Mucosa of gallbladder (tissue), 1 donor: ENCODE measurements at places on chromosomes 11 and 22.

GRCh38 chr11:73317803-73318202, 9.7 kb downstream of the ARHGEF17 start:
- DNase-seq, result no peak

GRCh38 chr11:64894070-64894811, 15.8 kb upstream of the EHD1 start:
- peak; percentile 83 for DNase-seq

- no peak for DNase-seq
Observed at GRCh38 chr22:39306456-39307361, 12.7 kb downstream of the RPL3 start.

- no peak for DNase-seq
Observed at GRCh38 chr11:79616392-79616851, 175.6 kb upstream of the TENM4 start.

DNA sequence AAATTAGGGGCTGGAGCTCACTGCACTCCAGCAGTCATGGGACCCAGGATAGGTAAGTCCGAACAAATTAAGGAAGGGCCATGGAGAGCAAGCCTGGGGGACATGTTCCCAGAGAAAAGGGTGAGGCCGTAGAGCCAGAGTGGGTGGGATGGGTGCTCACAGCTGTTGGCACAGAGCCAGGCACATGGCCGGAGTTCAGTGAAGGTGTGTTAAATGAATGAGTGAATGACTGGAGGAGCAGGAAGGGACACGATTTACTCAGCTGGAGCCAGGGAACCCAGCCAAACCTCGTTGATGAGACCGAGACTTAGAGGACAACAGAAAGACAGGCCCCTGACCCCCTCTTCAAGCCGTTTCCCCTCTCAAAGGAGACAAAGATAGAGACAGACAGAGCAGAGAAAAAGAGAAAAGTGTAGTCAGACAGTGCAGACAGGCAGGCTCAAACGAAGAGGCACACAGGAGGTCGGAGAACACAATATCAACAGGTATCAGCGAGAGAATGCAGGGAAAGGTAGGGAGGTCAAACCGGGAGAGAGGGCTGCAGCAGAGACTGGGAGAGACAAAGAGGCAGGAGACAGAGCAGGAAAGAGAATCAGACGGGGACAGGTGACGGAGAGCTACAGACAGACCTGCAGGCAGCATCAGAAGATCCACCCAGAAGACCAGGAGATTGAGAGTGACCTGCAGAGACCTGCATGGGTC, 590 bp downstream of the SLCO2B1 start:
- no peak for DNase-seq

DNA sequence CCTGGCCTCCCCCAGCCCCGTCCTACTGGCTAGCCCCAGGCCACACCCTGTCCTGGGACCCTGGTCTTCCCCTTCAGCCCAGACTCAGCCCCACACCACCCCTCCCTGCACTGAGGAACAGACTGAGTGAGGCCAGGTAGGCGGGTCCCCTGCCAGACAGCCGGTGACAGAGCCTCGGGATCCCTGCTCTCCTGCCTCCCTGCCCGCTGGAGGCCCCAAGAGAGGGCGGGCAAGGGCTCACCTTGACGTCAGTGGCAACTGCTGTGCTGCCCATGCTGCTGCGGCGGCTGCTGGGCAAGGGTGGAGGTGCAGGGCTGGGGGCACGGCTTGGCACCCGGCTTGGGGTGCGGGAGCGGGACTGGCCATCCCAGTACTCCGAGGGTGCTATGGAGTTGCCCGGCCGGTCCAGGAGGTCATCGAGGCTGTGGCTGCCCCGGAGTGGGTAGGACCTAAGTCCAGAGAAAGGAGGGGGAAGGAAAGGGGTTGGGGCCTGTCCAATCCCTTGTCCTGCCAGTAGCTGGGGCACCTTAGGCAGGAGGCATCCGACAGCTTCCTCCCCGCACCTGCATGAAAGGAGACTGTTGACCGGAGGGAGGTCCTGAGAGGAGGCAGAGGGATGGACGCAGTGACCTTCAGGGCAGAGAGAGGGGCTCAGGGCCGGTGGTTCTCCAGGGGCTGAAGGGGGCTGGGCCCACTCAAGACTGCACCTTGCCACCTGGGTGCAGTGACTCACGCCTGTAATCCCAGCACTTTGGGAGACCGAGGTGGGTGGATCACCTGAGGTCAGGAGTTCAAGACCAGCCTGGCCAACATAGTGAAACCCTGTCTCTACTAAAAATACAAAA, 2.2 kb upstream of the SLC16A8 start:
- DNase-seq, result no peak

GRCh38 chr22:39908737-39909136, 7.9 kb downstream of the GRAP2 start:
- no peak for DNase-seq

GRCh38 chr11:2208691-2209369, 37.2 kb upstream of the TH start:
- peak; percentile 19 for DNase-seq

DNA sequence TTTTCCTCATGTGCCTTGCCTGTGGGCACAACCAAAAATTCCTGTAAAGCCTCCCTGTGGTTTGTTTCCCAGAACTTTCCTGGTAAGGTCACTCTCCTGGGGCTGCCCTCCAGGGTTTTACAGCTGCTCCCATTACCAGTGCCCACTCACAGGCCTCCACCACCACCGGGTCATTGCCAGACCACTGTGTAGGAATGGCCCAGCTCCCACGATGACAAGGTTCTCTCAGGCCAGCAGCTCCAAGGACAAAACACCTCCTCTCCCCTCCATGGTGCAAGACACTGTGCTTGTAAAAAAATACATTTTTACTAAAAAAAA, 96.1 kb upstream of the AKIP1 start:
- no peak for DNase-seq

DNA sequence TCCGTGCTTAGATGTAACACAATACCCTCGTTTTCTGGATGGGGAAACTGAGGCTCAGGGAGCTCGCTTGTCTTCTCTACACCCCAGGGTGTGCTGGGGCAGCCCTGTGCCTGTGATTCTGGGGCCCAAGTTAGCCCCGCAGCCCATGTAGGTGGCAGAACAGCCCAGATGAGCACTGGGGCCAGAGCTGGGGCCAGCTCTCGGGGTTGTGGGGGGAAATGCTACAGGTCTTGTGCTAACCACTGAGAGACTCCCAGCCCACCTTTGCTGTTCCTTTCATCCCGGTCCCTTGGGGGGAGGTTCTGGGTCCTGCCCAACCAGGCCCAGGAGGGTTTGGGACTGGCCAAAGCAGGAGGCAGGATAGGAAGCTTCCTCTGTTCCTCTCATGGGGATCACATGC, 13.5 kb downstream of the MYEOV start:
- no peak for DNase-seq

DNA sequence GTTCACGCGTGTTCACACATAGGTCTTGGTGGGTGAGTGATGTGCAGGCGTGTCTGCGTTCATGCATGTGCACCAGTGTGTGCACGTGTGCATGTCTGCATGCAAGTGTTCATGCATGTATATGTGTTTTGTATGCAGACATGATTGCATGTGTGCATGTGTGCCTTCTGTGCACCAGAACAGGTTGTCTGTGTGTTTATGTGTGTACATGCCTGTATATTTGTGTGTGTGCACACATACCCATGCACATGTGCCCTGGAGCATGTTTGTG, 4.9 kb downstream of the ZDHHC8 start:
- DNase-seq, result no peak

DNA sequence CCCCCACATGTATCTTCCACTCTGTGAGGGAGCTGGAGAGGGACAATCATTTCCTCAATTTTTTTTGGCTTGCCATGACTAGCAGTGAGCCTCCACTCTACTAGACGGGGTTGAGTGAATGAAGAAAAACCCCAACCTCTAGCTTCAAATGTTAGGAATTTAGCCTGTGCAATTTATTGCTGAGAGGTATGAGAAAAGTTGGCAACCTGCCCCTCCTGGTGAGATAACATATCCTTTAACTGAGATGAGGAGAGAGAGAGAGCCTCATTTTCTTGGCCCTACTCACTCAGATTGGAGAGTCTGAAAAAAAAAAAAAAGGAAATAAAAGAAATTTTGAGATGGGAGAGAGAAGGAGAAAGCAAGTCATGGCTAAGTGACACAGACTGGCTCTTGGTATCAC, 218.2 kb upstream of the CARD18 start:
- DNase-seq, result no peak

GRCh38 chr22:36079041-36079440, 50.4 kb upstream of the RBFOX2 start:
- no peak for DNase-seq

DNA sequence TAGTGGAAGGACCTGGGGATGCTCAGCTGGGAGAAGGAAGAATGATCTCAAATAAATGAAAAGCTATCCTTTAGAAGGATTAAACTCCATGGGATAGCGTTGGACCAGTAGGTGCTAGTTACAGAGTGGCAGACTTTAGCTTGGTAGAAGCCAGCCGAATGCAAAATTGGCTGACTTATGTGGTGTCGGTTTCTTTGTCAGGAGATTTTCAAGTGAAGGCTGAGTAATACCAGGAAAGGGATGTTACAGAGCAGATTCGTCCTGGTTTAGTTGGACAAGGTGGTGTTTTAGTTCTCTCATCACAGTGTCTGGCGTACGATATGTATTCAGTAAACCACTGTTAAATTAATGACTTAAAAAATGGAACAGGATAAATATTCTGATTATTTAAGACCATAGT, 26.0 kb downstream of the FDX1 start:
- no peak for DNase-seq

DNA sequence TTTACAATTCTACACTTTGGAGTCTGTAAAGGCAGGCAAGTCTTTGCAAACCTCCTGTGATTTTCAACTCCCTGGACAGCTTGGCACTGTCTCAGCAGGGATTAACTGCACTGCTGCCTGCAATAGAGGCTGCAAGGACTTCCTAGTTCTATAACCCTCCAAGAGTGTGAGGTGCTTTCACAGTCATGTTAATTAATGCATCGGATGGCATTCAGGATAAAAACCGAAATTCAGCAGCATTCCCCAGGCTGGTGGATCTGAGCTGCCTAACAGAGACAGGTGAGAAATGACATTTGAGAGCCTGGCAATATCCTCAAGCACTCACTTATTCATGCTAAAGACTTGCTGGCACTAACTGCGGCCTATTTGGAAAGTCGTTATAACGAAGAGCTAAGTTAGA, 85.0 kb downstream of the LARGE1 start:
- DNase-seq, result no peak

- no peak for DNase-seq
Observed at GRCh38 chr11:16098526-16099205, 257.7 kb downstream of the SOX6 start.

- no peak for DNase-seq
Observed at GRCh38 chr11:65440831-65441499, 18.4 kb downstream of the NEAT1 start.

DNA sequence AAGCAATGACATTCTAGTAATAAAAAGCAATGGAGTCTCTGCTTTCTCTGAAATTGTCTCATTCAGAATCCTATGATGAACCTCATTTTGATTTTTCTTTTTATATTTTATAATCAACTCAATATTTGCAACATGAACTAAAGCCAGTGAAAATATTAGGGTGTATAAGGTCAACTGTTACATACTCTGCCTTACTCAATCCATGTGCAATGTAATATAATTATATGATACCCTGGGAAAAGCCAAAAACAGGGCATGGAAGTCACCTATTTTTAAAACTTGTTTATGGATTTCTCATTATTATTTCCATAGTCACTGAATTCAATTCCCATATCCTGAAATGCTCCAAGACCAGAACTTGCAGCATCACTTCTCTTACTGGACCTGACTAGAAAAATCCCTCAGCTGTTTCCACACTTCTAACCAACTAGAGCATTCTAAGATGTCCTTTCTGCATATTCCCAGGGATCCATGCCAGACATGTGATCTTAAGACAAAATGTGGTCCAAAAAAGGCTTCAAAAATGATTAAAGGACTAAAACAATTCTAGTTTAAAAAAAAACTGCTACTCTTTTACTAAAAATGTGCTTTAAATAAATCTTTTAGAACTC, 97.3 kb downstream of the GUCY1A2 start:
- DNase-seq, result no peak

DNA sequence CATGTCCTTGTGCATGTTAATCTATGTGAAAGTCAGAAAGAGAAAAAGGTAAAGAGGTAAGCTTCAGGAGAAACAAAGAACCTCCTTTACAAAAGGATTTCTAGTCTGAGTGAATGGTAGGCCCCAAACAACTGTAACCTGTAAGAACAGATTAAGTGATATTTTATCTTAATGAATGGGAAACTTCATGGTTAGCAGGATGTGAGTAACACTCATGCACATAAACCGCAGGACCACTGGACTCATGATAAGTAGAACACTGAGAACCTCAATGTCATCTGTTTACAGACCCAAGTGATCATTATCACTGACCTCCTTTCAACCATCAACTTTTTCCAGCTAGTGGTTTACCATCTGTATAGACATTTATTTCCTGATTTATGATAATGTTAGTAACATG, 19.9 kb downstream of the OR8G5 start:
- no peak for DNase-seq

GRCh38 chr11:47616726-47617416, 22.7 kb upstream of the C1QTNF4 start:
- peak; percentile 70 for DNase-seq

DNA sequence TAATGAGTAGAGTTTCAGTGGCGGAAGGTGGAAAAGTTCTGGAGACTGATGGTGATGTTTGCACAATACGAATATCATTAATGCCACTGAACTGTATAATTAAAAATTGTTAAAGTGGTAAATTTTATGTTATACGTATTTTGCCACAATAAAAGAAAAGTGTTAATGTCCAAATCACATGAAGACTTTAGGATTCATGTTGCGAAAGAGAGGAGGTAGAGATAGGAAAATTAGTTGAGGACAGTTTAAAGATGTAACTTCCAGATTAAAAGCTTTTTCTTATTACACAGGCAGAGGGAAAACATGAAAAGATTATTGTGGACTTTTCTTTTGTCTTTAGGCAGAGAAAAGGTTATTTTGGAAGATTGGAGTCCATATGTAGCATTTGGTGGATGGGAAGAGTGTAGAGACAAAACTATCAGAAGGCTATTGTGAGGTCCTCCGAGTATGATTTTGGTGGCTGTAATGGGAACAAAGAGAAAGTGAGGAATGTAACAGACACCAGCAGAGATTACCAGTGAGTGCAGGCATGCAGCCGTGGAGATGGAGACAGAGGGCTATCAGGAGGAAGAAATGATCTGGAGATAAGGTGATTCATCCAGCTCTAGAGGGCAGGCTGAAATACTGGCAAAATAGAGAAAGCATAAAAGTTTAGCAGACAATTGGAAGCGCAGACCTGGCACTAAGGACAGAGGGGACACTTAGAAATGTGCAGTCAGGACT, 12.5 kb downstream of the VPS26B start:
- no peak for DNase-seq

GRCh38 chr11:60950933-60951605, 907 bp downstream of the SLC15A3 start:
- DNase-seq, result no peak

- DNase-seq, result no peak
Observed at GRCh38 chr11:28674433-28675103, 566.4 kb downstream of the METTL15 start.

- no peak for DNase-seq
Observed at GRCh38 chr11:2752923-2753322, 53.1 kb upstream of the KCNQ1OT1 start.

DNA sequence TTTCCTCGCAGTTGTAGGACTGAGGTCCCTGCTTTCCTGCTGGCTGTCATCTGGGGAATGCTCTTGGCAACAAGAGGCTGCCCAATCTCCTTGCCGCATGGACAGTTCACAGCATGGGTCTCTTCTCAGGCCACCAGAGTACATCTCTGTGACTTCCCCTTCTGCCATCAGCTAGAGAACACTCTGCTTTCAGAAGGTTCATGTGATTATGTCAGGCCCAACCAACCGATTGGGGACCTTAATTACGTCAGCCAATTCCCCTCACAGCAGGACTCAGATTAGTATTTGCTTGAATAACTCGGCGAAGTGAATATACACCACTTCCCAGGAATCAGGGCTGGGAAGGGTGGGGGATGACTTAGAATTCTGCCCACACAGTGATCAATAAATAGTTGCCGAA, 61.9 kb upstream of the CSNK2A3 start:
- no peak for DNase-seq
